Urothelium cell line (cell line): ENCODE measurements at places on chromosomes 7 and 10.

DNA sequence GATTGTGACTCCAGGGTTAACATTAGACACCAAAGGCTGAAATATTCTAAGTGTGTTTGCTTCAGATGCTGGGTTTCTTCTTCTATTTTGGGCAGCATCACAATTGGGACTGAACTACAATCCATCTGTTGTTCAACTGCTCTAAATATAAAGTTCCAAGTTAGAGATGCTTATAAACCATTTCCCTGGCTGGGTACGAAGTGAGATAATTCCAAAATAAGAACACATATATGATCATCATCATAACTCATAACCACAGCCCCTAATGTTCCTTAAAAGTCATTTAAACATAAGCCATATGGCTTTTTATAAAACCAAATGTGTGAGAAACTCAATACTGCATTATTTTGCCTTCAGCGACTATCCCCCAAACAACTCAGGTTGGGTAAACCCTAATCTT is 28.8 kb downstream of the DNA2 start:
- no peak for DNase-seq

DNA sequence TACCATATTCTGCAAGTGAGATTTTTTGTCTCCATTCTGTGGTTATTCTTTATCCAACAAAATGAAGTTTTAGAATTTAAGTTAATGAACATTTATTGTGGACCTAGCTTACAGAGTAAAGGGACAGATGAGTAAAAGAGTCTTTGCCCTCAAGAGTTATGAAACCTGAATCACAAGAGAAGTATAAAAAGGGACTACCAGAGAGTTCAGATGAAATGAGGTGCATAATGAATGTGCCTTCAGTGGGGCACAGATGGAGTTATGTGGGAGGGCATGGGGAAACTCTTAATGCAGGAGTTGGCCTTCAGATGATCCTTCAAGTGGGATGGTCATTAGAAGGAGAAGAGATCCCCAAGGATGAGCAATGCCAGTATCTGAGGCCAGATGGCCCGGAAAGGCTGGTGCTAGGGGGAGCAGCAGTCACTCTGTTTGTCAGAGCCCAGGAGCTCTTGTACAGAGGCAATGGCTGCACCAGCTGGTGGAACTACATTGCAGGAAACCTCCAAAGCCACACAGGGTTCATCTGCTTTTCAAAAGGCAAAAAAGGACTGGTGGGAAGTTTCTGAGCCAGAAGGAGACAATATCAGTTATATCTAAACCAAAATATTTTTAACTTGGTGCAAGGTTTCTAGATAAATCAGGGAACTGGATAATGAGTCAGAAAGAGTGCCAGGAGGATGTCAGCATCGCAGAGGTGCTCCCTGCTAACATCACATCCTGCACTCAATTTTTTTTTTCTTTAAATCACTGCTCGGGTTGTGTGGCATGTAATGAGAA is 162.0 kb downstream of the KLF6 start:
- DNase-seq, result no peak

- DNase-seq, result no peak
Measured at GRCh38 chr7:148912758-148913541, 28.9 kb upstream of the EZH2 start.

GRCh38 chr10:132627666-132628531 is 90.3 kb downstream of the INPP5A start:
- DNase-seq, result no peak

- no peak for DNase-seq
Measured at GRCh38 chr7:114865564-114865963, 56.3 kb upstream of the MDFIC start.

- DNase-seq, result no peak
Measured at GRCh38 chr7:1064581-1064980, 20.2 kb downstream of the GPR146 start.

GRCh38 chr10:123270221-123270620 is 116.0 kb downstream of the BUB3 start:
- DNase-seq, result peak; percentile 52

DNA sequence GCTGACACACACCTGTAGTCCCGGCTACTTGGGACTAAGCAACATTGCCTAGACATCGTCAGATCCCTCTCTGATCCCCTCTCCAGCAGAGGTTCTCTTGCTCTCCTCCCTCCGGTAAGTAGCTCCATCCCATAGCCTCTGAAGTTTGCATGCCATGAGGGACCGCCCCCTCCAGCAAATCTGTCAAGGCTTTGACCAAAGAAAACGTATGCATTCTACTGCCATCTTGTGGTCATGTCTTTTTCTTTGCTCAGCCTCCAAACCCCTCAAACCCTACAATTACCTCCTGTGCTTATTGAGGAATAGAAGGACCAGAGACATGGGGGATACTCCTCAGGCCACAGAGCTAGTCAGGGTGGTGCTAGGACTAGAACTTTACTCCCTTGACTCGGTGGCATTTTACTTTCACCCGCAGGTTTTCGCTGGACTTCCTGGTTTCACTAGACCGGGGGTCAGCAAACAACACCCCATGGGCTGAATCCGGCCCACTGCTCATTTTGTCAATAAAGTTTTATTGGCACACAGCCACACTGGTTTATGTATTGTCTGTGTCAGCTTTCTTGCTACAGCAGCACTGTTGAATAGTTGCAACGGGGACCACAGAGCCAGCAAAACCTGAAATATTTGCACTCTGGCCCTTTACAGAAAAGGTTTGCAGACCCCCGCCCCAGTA is 202.6 kb upstream of the FOXK1 start:
- peak; percentile 93 for DNase-seq

DNA sequence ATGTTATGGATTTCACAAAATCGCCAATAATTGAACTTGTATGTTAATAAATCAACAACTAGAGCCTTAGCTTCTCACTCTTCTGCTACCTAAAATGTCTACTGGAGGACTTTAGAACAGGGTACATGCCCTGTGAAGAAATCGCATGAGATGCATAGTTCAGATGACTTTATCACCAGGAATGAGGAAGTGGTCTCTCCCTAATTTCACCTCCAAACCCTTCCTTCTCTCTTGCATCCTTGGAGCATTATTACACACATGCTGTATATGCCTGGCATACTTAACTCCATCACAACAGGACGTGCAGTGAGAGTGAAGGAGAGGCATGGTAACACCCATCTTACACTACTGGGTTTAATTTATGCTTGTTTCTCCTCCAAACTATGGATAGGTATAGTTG is 27.8 kb downstream of the RHEB start:
- DNase-seq, result peak; percentile 35

DNA sequence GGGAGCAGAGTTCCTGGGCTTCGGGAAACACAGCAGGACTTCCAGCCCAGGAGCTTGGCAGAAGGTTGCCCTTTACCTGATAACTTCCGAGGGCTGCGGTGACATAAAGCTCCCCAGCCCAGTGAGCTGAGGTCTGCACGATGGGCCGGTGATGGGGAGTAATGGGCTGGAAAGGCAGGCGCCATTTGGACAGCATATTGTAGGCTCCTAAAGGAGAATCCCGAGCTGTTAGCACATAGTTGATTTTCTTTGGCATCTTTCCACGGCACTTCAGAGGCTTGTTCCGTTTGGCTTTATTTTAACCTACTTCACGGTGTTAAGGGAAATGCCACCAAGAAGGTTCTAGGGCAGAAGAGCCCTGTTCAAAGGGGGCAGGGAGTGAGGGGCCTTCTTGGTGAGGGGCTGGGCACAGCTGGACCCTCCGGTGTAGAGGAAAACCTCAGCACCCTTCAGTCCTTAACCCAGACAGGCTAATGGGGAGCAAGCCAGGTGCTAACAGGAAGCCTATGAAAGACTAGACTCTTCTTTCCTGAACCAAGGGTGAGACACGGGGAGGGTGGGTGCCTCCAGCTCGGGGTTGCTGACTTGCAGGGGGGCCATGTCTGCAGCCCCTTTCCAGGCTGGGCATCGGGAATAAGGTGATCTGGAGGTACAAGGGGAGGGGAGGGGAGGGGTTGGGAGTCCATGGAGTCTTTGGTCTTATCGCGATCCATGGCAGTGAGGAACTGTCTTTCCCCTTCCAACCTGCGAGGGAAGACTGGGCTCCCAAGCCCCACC is 347.7 kb downstream of the GLRX3 start:
- no peak for DNase-seq

DNA sequence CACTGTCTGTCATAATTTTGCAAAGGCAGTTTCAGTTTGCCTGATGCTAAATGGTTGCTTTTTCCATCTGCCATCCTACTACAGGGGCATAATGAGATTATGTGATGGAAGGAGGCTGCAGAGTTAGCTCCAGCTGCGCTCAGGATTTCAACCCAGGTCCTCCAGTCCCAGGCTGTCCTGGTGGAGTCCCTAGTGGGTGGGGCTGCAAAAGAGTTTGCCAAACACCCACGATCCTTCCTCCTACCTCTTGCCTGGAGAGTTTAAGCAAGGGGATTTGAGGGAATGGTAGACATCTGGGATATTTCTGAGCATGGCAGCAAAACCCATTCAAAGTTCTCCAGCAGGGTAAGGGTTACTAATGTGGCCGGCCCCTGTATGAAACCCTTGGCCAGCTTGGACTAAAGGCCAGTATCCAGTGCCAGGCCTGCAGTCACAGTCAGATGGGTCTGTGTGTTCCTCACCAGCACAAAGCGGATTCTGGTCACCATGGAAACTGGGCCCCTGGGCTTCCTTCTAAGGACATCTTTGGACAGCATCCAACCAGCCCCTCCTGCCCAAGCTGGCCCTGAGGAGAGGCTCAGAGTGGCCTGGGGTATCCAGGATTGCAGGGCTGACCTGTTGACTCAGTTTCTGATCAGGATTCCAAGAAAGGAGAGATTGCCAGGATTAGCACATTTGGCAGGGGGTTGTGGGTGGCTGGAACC is 42.7 kb upstream of the CHST3 start:
- DNase-seq, result no peak

- no peak for DNase-seq
Measured at GRCh38 chr7:121372376-121373010, 23.6 kb downstream of the FAM3C start.

GRCh38 chr10:630581-631073 is 58.8 kb downstream of the DIP2C start:
- no peak for DNase-seq

- DNase-seq, result no peak
Measured at GRCh38 chr7:157560258-157560654, 223.5 kb downstream of the DNAJB6 start.
